Stimulated activated CD4-positive, alpha-beta T cell treated with anti-CD3 and anti-CD28 coated beads, TNF-alpha, amount 100 ng/mL, for 24 hours (primary cell): ENCODE measurements at places on chromosomes 6 and 20.

- DNase-seq, result no peak
Measured at GRCh38 chr20:34907616-34908469, 31.4 kb downstream of the ACSS2 start.

- DNase-seq, result no peak
Measured at GRCh38 chr6:116286773-116287358, 7.1 kb upstream of the TSPYL1 start.

DNA sequence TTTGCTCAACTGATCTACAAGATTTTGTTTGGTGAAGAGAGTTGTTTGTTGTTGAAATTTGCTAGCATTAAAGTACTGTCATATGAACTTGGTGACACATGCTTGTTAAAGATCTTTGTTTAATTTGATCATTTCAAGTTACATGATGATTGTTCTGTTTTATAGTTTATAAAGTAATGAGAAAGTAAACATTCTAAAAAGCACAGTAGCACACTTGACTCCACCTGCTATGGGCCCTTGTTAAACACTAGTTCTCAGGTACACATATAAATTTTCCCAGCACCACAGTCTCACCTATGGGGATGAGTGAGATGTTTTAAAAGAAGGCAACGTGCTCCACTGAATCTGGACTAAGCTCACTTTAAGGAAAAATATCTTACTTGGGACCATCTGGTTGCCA is 14.1 kb downstream of the MCHR2 start:
- no peak for DNase-seq

DNA sequence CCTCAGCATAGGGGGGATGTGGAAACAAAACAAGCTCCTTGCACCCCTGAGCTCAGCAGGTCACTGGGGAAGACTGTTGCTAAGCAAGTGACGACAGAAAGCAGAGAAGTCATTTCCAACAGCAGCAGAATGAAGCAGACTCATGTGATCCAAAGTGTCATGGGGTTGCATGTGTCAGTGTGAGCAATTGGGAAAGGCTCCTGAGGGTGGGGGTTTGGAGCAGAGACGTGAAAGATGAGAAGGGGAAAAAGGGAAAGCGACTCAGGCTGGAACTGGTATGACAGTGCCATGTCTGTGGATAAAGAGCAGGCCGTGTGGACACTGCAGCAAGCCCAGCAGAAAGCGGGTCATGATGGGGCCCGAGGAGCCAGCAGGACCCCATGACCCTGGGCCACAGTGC is 363.9 kb downstream of the PREX1 start:
- DNase-seq, result no peak

- no peak for DNase-seq
Measured at GRCh38 chr20:18571578-18571977, 4.3 kb downstream of the SMIM26 start.

DNA sequence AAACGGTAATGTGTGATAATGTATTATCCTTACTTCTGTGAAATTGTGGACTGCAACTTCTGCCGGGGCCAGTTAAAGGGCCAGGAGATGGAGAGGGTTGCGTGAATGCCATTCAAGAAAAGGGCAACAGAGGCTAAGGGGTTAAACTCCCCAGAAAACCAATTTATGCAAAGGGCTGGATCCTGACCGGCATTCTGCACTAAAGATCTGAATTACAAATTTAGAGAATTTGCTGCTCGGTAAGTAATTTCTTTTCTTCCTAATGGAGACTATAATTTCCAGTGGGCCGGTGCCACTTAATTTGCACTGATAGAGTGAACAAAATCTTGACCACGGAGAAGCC is 130.1 kb downstream of the BCAS1 start:
- DNase-seq, result no peak
